ENCODE measurements at places on chromosomes 2 and 18. TPM values are rescaled to one million over a fixed set of nuclear protein-coding genes. Genes with fewer than 3 reads are reported as not detected.

- peak; percentile 47 for DNase-seq
These were observed 29.0 kb downstream of the ANO7 start for GRCh38 chr2:241217320-241218031.

GRCh38 chr2:219500135-219500534, 1.4 kb downstream of the GMPPA start:
- no peak for DNase-seq

DNA sequence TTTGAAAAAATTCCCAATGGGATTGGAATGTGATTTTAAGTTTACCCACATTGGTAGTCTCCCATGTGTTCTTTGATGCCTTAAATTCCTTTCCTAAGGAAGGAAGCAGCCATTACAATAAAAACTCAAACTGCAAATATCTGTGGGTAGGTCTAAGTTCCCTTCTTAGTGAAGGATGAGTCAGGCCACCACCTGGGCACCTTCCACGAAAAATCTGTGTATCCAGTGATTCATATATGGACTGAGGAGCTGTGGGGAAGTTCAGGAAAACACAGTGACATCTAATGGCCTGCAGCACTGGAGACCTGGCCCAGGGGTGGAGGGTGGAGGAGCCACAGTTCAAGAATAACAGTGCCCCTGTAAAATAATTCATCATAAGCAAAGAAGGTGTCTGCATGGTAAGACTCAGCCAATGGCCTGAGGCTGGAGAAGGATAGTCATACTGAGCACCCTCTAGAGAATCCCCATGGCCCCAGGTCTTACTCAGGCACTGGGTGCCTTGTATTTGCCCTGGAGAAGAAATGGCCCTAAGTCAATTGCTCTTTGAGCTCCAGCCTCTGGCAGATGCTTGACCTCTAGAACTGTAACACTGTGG, 248.6 kb downstream of the SP3 start:
- no peak for DNase-seq

DNA sequence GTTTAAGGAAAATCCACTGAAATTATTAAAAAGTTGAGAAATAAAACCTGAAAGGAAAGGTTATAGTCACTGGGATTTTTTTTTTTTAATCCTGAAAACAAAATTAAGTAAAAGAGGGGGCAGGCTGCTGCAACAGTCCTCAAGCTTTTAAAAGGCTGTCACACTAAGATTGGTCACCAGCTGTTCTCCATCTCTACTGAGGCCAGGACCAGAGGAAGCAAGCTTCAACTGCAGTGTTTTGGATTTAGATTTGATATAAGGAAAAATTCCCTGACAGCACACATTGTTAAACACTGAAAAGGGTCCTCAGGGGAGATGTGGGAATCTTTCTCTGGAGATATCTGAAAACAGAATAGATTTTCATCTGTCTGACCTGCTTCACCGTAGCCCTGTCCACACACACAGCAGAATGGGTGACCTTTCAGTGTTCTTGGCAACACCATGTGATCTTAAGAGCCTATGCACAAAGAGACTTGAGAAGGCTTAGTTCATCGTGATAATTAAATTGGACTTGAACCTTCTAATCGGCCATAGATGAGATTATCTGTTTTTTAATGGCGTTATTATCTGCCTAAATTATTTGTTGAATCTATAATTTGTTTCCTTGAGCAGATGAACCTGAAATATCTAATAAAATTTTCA, 132.0 kb upstream of the BOD1L2 start:
- no peak for DNase-seq

- DNase-seq, result peak; percentile 52
These were observed 676 bp downstream of the KLHL23 start for GRCh38 chr2:169734169-169734847.

- no peak for DNase-seq
These were observed 77.9 kb upstream of the FZD7 start for GRCh38 chr2:201955702-201956141.

GRCh38 chr2:221883976-221884375, 311.9 kb upstream of the EPHA4 start:
- no peak for DNase-seq

DNA sequence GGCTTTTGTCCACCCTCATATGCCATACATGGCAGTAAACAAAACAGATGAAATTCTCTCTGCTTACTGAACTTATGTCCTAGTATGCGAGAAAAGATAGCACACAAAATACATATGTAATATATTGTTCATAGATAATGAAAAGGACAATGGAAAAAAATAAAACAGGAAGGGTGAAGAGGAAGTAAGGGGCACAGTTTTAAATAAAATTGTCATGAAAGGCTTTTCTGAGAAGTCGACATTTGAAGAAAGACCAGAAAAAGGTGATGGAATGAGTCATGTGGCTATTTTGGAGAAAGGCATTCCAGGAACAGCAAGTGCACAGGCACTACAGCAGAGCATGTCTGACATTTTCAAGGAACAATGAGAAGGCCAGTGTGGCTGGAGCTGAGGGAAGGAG, 56.4 kb downstream of the KCNH7 start:
- no peak for DNase-seq

DNA sequence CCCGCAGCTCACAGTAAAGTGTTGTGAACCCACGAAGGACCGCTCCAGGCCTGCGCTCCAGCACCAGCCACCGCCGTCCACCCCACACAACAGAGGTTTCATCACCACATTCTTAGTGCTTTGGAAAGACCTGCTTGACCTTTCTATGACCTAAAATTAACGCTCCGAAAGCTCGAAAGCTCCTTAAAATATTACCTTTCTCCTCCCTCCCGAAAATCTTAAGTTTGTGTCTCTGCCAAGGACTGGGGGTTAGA, 149.2 kb downstream of the TWIST2 start:
- no peak for DNase-seq

GRCh38 chr2:37324786-37325624, at the start of gene PRKD3:
Gene PRKD3, minus strand, starts transcription at chr2:37324833. Its CDS starts 8,309 bp downstream, at chr2:37316524.
- DNase-seq, result peak; percentile 50

DNA sequence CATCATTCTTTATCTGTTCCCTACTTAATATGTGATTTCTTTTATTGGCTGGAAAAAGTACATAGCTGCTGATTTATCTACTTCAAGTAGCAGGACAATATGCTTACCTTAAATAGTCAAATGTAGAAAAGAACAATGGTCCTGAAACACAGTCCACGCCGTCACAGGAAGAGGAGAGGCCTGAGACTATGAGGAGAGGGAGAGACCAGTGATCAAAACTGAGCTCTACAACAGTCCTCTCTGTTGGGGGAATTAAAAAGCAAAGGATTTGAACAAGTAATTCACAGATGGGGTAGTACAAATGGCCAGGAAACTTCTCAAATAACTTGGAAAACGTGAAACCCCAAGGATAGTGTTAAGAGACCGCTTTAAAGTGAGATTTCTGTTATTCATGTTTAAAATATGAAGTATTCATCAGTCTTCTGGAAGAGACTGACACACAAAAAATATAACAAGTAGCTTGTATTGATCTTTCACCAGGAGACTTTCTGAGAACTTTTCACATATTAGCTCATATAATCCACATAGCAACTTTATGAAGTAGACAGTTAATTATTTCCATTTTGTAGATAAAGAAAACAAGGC, 20.2 kb downstream of the SCYGR8 start:
- no peak for DNase-seq

GRCh38 chr18:65735155-65735554, 15.7 kb upstream of the CDH7 start:
- DNase-seq, result no peak

DNA sequence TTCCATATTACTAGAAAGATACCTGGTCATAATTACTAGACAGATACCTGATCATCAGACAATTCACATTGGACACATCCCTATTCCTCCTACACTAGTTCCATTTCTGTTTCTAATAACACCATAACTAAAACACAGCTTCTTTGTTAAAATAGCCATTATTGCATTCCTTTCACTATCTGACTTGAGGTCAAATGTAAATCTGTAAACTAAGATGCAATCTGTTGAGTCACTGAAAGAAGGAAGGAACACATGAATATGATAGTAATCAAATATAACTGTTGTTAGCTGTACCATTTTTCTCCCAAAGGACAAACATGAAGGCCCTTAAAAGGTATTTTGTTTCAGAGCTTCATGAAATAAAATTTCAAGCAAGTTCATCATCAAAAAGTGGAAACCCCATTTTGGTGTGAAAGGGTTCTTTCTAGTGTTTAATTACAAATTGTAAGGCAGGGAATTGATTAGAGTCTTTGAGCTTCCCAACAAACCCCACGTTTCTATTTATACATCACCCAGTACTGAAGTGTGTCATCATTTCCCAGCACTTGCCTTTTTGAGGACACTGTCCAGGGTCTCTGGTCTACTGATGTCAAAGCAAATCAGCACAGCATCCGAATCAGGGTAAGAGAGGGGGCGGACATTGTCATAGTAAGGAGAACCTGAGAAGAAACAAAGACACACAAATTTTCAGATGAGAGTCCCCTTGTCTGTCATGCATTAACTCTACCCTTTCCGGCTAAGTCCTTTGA, 13.0 kb downstream of the RND3 start:
- no peak for DNase-seq

- no peak for DNase-seq
These were observed 656.0 kb upstream of the SALL3 start for GRCh38 chr18:78323453-78324197.

- DNase-seq, result no peak
These were observed 37.4 kb downstream of the KIAA2012 start for GRCh38 chr2:202110491-202110890.

GRCh38 chr18:56632070-56633022, 6.0 kb downstream of the TXNL1 start:
- DNase-seq, result no peak

Gene NT5DC4
- not detected for total RNA-seq

Gene IL36A
- total RNA-seq, result not detected

Gene IL1RN
- total RNA-seq, result 0.19 TPM

Gene PIAS2
- 37.4 TPM for total RNA-seq

Gene NOP58
- total RNA-seq, result 226 TPM

Gene HOXD1
- not detected for total RNA-seq

Gene CAVIN2
- total RNA-seq, result not detected

All from activated naive CD8-positive, alpha-beta T cell treated with anti-CD3 and anti-CD28 coated beads for 36 hours (primary cell).